AG08395 (cell line): ENCODE measurements at places on chromosomes 6 and 20.

- DNase-seq, result no peak
These were observed 446.1 kb upstream of the MARCKS start for GRCh38 chr6:113411011-113411410.

- DNase-seq, result no peak
These were observed 5.0 kb upstream of the ZBTB24 start for GRCh38 chr6:109488001-109488400.

GRCh38 chr20:50038574-50038991 is 55.8 kb downstream of the SNAI1 start:
- no peak for DNase-seq

DNA sequence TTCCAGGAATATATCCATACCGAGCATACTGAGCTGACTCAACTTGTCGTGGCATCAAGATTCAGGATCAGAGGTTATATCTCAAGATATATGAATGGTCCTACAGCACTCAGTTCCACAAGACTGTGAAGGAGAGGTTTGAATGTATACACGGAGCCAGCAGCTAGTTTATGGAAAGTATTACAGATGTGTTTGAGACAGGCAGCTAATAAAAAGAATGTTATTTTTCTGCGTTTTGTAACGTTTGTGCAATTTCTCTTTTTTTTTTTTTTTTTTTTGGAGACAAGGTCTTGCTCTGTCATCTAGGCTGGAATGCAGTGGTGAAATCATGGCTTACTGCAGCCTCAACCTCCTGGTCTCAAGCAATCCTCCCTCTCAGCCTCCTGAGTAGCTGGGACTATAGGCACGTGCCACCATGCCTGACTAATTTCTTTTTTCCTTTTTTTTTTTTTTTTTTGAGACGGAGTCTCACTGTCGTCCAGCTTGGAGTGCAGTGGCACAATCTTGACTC is 3.4 kb upstream of the FAM110A start:
- DNase-seq, result no peak

GRCh38 chr6:75747152-75747992 is 1.7 kb upstream of the MYO6 start:
- DNase-seq, result no peak

- no peak for DNase-seq
These were observed 378.7 kb downstream of the RNGTT start for GRCh38 chr6:88584581-88585275.

DNA sequence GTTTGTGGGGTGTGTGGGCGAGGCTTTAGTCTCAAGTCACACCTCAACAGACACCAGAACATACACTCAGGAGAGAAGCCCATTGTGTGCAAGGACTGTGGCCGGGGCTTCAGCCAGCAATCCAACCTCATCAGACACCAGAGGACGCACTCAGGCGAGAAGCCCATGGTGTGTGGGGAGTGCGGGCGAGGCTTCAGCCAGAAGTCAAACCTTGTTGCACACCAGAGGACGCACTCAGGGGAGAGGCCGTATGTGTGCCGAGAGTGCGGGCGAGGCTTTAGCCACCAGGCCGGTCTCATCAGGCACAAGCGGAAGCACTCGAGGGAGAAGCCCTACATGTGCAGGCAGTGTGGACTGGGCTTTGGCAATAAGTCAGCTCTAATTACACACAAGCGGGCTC is 27.8 kb downstream of the ZNF133 start:
- DNase-seq, result no peak

DNA sequence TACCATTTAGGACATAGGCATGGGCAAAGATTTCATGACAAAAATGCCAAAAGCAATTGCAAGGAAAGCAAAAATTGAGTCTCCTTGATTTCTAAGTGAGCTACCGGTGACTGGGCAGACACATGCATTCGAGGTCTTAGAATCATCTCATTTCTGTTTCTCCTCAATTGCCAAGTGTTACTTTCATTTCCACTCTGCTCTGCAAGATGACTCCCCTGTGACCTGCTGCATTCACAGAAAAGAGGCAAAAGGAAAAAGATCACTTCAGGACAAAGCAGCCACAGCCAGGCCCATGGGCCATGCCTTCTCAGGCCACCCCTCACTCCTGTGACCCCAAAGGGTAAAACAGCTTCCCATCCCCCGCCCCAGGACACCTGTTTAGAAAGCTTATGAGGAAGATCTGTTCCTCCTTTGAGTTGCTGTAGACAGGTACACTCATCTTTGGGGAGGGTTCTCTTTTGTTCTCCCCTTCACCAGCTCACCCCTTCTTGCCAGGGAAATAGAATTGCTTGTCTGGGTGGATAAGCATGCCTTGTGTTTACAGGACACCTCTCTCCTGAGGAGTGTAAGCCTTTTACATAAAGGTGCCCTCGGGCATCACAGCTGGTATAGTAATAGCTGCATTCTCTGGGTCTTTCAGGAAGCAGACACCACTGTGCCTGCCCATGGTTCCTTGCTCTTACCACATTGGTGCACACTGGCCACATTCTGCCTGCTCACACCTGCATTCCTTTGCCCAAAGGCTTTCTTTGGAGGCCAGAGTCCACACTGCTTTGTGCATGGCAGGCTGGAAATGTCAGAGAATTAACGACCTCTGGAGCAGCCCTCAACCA is 105.0 kb downstream of the SLC24A3 start:
- DNase-seq, result no peak

GRCh38 chr20:46346770-46347169 is 38.5 kb upstream of the CDH22 start:
- DNase-seq, result no peak

DNA sequence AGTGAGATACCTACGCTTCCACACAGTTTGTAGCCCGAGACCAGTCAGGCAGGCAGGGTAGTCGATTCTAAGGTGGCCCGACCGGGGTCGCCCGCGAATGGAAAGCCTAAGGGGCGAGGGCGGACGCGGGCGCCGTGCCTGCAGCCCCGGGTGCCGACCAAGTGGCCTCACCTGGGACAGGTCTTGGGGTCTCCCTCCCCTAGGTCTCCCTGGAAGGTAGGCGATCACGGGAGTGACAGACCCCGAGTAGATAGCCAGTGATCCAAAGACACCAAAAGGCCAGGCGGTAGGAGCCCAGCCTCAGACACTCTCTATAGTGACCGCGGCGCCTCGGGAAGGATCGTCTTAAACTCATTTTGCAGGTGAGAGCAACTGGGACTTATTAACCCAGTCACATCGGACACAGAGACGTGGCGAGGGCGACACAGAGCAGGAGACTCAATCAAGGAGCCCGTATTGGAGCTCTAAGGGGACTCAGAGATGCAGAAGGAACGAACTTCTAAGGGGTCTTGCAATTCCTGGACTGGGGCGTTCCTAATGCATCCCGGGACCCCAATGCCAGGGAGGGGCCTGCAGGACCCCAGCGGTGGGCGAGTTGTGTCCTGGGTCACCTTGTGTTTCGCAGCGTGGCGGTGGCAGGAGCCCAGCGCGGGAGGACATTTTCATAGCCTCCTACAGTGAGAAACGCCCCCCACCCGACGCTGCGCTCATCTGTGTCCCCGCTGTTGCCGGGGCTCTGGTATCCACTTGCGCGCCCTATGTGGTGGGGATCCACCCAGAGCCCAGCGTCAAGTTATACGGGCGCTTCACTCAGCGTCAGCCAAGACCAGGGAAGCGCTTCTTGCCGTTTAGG is 2.1 kb upstream of the VSX1 start:
- DNase-seq, result no peak

GRCh38 chr20:11394145-11394833 is 523.4 kb upstream of the BTBD3 start:
- peak; percentile 58 for DNase-seq

GRCh38 chr6:113512576-113512975 is 344.6 kb upstream of the MARCKS start:
- DNase-seq, result no peak

DNA sequence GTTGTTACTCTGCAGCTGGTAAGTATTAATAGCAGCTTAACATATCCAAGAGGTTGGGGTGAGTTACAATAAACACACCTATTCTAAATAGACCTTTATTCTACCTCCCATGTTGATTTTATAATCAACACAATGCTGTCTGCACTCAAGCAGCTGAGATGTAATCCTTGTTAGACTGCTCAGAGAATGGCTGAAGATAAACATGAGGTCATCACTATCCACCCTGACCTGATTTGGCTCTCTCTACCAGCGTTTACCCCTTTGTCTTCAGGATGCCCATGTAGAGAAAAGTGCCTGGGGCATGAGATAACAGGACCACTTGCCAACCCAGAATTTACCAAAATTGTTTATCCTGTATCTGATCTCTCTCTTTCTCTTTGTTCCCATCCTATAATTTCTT is 220.7 kb upstream of the DEFB112 start:
- DNase-seq, result no peak

DNA sequence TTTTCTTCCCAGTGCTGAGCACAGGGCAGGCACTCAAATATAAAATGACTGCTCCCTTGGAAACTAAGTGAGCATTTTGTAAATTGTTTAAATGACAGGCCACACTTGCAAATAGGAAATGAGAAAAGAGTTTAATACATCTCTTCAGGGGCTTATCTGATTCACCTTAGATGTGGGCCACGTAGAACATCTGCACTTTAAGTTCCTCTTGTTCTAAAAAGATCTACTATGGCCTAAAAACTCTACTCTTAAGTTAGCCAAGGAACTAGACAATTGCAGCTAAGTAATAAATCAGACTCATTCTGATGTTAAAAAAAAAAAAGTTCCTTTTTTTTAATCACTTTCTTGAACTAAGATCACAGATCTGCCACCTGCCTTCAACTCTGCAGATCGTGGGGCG is 126.3 kb downstream of the KIF16B start:
- DNase-seq, result no peak

DNA sequence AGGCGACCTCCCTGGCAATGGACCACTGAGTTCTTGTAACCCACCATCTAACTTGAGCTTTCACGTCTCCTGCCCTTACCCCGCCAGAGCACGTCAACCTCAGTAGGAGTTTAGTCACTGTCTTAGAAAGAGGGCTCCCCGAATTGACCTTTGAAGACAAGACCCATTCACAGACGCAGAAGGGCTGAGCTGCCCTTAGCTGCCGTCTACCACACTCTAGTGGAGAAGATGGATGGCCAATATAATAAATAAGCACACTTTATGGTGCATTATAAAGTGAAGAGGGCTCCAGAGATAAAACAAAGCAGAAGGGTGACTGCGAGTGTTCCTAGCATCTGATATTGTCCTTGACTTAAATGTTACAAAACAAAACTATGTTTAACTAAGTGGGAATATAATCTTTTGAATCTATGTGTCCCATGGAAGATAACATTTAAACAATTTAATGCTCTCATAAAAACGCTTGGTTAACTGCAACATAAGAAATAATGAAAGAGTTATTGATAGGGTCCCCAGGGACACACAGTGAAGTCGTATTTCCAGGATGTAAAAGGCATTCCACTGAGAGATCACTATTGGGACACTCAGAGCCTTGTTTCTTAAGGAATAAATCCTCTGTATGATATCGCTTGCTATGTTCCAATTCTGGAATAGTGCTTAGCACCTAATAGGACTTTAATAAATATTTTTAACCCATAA is 261.1 kb downstream of the THBS2 start:
- no peak for DNase-seq

- DNase-seq, result no peak
These were observed 18.4 kb downstream of the PHACTR2 start for GRCh38 chr6:143695969-143696663.

- DNase-seq, result no peak
These were observed 144.7 kb downstream of the HIVEP2 start for GRCh38 chr6:142800240-142800639.

DNA sequence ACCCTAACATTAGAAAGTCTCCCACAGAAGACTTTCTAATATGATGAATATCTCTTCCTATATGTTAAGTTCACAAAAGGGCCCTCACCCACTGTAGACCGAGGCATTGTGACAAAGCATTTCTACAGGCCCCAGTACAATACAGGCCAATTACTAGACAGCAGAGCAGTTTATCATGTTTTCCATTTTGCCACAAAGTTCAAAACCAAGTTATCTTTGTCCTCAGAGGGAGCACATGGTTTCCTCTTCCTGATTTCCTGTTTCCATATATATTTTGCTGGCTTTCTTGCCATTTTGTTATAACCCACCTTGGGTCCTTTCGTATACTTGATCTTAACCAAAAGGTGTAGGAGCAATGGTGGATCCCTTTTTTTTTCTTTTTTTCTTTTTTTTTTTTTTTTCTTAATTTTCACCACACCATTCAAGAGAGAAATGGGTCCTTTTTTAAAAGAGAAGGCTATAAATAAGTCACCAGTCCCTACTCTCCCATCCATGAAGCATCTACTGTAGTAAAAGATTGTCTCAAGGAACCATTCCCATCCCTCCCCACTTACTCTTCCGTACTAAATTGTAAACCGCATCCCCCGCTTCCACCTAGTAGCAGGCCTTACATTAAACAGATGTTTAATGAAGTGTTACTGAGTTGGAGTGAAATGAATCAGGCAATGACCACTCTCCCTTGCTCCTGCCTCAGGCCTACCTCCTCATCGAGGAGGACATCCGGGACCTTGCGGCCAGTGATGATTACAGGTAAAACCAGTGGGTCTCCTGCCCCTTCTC is 2.1 kb upstream of the UBE2C start:
- DNase-seq, result no peak

GRCh38 chr6:142902636-142903053 is 42.3 kb downstream of the HIVEP2 start:
- peak; percentile 93 for DNase-seq

DNA sequence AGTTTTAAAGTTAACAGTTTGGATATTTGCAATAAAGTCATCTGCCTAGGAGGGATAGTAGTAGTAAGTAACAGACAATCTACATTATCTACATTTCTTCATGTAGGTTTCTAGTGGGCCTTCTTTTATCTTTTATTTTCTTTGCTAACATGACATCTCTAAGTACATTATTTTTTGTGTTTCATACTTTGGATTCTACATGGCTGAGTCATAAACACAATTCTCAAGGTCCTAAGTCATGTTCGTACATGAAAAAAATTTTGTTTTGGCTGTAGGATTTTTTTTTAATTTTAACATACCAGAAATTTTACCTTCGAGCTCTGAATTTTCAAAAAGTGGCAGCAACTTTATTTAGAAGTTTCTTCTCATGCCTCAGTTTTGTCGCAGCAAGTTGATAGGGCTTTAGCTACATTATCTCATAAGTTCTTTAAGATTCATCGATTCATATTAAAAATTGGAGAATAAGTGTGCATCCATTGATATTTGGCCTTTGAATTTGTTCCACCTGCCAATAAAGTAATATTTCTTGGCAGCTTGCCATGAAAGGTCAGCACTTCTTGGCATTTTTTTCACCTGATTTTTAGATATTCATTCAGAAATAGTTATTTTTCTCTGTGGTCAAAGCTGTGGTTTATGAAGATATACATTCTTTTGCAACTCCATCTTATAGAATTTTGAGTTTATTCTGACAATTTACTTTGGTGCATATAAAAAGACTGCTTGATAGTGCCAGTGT is 146.2 kb downstream of the GRIK2 start:
- DNase-seq, result peak; percentile 25

DNA sequence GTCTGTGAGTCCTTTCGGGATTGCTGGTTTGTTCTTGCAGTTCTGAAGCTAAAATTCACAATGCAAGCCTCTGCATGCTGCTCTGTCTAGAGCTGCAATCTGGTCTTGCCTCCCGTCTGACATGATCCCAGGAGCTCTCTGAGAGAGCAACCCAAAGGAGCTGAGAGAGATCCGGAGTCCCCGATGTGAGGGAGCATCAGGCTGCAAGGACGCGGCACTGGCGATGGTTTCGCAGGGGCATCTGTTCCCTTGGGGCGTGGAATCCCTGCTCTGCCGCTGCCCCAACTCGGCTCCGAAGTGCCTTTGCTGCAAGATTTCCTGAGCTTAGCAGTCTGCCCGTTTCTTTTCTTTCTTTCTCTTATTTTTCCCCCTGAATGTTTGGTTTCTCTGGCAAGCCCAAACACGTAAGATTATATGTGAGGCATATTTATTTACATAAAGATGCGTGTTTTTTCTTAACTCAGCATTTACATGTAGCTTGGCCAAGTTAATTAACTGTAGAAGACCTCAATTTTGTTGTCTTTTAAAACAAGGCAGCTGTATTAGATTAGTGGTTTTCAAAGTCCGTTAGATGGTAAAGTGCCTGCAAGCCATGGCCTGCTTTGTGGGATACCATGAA is 873.0 kb downstream of the KIF16B start:
- DNase-seq, result peak; percentile 10
